ENCODE measurements at places on chromosomes 7 and 10.

- no peak for DNase-seq
Measured at GRCh38 chr10:74096777-74097176, 53.9 kb downstream of the AP3M1 start.

GRCh38 chr10:93223336-93223735 lies 149.6 kb downstream of the CYP26A1 start:
- no peak for DNase-seq

GRCh38 chr7:67022511-67022910 lies 25.9 kb downstream of the TYW1 start:
- no peak for DNase-seq

DNA sequence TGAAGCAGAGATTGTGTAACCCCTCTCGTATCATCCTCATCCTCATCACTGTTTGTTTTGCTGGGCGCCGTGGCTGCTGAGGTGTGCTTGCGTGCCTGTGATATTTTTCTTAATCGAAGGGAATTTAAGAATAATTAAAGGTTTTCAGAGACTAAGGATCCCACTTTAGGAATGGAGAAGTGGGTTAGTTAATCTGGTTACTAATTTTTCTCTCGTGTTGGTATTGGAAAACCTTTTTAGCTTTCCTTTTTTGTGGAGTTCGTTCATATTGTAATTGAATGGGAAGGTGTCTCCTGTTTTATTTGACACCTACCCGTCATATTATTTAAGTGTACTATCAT lies 1.3 kb downstream of the UBN2 start:
- DNase-seq: no peak

- DNase-seq: peak; percentile 87
Measured at GRCh38 chr7:831596-832166, 595 bp upstream of the SUN1 start.

- DNase-seq: no peak
Measured at GRCh38 chr10:131082201-131082850, 229.2 kb downstream of the TCERG1L start.

DNA sequence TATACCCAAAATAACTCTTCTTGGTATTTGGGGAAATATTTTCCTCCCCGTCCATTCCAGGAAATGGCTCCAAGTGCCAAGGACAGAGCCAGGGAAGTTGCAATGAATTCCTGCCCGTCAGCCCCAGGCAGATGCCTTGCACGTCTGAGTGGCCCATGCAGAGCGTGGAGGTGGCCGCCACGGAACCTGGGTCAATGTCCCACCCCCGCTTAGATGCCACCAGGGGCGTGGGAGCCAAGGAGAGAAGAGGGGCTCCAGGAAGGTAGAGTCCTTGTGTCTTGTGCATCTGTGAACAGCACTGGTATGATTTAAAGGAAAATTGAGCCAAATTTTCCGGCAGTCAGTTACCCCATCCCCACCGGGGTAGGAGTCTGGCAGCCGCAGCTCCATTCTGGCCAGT lies 1.6 kb downstream of the LEP start:
- DNase-seq: no peak

DNA sequence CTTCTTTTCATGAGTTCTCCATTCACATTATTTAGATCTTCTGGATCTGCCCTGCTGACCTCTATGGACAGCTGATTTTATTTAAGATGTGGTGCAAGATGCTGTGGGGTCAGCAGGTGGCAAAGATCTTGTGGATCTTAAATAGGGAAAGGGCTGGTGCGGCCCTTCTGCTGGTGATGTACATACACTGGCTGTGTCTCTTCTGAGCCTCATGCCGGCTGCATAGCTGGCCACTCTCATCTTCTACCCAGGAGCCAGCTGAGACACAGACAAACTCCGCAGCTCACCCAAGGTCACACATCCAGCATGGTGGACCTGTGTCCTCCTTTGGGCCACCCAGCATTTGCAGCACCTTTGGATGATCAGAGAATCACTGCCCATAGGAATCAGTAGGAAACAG lies 9.7 kb downstream of the RBP3 start:
- no peak for DNase-seq

- DNase-seq: no peak
Measured at GRCh38 chr10:131847241-131847783, 53.5 kb upstream of the PPP2R2D start.

DNA sequence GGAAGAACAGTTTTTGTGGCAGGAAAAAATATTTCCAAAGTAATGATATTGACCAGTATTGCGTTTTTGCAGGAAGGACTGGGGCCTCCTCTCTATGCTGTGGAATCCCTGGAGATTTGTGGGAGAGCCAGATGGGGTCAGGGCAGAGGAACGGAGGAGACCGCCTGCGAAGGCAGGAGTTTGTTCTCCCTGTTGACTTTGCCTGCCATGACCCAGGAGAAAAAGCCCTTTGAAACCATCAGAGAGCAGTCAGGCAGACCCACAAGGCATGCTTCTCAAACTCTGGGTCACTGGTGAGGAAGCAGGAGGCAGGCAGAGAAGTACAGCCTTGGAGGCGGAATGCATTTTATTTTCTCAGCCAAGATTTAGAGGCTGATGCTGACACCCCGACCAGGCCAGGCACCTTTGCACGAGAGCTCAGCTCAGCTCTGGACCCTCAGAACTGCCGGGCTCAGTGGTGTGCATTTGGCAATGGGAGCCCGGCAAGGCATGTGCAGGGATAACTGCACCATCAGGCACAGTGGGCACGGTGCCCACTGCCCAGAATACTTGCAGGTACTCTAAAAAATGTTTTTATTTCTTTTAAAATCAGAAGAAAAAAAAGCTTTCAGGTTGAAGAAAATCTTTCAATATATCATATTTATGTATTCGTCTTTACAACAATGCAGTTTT lies 410.4 kb downstream of the RPS24 start:
- DNase-seq: no peak

DNA sequence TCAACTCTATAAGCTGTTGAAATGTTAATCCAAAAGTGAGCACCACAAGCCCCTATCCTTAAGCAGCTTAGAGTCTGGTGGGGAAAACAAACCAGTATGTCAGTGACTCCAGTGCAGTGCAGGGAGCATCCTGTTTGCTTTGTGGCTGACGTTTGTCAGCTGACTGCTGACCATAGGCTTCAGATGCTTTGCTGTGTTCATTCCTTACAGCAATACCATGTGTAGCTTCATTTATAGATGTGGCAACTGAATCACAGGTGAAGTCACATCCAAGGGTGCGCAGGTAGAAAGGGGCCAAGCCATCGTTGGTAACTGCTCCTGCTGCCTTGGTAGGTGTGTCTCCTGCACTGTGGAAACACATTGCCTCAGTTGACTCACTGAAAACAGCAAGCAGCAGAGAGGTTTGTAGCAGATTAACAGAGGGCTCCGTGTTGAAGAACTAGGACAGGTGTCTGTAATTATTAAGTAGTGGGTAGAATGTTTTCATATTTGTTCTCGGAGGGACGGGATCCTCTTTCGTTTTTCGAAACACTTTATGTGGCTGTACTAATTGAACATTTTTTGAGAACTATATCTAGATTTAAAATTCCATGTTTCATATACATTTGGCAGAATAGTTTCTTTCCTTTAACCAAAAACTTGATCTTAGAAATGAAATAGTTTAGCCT lies 2.0 kb downstream of the INSIG1 start:
- DNase-seq: no peak
